ENCODE measurements at places on chromosomes 2 and 18. TPM values are rescaled to one million over a fixed set of nuclear protein-coding genes. Genes with fewer than 3 reads are reported as not detected.

The PLCL1 gene
- total RNA-seq, result 2.0 TPM

The OSBPL6 gene
- total RNA-seq, result 1.8 TPM

The ASB18 gene
- not detected for total RNA-seq

DNA sequence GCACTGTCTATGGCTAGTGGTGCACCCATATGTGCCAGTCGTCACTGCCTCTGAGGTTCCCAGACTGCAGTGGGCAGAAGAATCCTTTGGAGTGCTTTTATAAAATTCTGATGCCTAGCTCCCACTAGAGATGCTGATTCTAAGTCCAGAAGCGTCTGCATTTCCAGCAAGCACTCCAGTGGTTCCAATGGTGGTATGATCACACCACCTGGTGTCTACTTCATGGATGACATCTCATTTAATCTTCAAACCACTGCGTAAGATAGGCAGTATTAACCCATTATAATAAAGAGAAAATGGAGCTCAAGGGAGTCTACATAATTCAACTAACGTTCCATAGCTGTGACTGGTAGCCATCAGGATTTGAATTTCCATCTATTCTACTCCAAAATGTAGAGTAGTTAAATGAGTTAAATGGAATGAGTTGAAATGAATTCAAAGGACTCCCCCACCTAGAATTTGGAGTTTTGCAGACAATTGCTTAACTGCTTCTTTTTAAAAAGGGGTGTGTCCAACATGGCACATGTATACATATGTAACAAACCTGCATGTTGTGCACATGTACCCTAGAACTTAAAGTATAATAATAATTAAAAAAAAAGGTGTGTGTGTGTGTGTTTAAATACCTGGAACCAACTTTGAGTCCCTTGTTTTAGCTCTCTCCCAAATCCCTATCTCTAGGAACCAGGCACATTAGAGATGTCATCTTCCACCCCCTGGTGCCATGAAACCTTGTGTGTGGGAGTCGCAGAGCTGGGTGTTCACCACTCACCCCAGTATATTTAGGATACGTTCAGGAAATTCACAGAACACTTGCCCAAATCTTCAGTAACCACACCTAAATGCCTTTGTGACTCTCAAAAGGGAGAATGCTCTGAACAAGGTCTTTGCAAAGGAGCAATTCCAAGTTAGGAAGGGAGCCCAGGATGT is 14.1 kb downstream of the LAMA3 start:
- no peak for DNase-seq

DNA sequence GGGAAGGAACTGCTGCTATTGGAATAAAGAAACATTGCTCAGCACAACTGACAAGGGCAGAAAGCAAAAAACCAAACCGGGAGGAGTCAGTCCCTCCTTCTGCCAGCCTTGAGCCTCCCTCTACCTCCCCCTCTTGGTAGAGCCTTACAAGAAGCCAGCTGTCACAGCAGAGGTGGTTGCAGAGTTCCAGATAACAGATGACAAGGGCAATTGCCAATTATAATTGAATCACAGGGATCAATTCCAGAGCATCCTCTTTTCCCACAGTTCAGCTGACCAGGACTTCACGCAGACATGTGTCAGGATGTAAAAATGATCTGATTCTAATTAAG is 548.2 kb upstream of the LRRTM1 start:
- no peak for DNase-seq

DNA sequence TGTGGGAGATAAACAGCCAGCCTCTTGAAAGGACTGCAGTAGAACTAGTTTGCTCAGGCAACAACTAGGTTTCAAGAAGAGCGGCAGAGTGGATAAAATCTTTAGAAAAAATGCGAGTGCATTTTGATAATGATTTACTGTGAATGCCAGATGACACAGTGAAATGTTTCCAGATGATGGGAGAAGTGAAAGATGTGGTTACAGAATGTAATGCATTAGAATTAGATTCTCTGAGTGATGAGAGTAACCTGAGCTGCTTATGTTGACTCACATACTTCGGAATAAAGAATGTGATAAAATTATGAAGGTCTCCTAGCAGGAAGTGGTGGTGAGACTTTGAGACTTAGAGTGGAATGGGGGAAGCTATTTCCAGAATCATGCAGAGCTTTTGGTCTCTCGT is 184.3 kb downstream of the GULP1 start:
- DNase-seq, result no peak

- no peak for DNase-seq
Observed at GRCh38 chr2:72173640-72174321, 26.1 kb upstream of the CYP26B1 start.

GRCh38 chr2:189659734-189660133 is 1.5 kb upstream of the ASNSD1 start:
- DNase-seq, result no peak

- no peak for DNase-seq
Observed at GRCh38 chr2:6072276-6072675, 380.1 kb downstream of the SOX11 start.

All from activated T-helper 2 cell treated with anti-CD3 and anti-CD28 coated beads, Interferon-gamma antibody, Interleukin-2, Interleukin-4, amounts not matched to agents 10 μg/mL and 5 μg/mL and 100 μg/mL, durations not matched to agents 14 hours and 24 hours and 36 hours (primary cell).